ENCODE measurements at places on chromosomes 11 and 22.

GRCh38 chr11:33387996-33388395 is 130.8 kb downstream of the HIPK3 start:
- DNase-seq: no peak

DNA sequence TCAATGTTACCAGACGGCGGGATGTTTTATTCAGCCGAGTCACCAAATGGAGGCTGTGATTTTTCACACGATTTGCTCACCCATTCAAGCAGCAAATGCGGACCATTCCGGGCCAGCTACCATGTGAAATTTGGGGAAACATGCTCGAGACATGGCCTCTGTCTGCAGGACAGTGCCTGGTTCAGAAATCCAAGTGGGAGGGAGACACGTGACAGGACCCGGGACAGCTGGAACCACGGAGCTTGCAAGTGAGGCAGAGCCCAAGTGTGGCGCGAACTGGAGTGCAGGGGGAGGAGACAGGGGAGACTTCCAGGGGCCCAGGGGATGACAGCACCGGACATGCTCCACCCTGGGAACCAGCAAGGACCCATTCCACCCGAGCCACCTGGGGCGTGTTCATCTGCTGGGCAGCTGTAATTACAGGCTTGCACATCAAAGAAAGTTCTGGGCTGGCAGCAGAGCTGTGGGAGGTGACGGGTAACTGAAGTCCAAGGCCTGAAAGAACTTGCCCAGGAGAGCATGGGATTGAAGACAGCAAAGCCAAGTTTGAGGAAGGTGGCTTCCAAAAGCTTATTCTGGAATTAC is 16.5 kb downstream of the CERK start:
- DNase-seq: no peak

- DNase-seq: no peak
Measured at GRCh38 chr22:46224044-46224897, 25.8 kb downstream of the CDPF1 start.

- DNase-seq: peak; percentile 32
Measured at GRCh38 chr11:122754553-122755322, 83.6 kb upstream of the CRTAM start.

DNA sequence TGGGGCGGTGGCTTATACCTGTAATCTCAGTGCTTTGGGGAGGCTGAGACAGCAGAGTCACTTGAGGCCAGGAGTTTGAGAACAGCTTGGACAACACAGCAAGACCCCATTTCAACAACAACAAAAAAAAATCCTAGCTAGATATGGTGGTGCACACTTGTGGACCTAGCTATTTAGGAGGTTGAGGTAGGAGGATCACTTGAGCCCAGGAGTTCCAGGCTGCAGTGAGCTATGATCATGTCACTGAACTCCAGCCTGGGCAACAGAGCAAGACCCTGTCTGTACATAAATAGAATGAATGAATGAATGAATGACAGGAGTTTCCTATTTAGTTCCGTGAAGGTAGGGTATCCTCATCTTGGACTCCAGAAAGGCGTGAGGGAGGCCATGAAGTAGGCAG is 107.0 kb downstream of the OSBP2 start:
- no peak for DNase-seq

- DNase-seq: no peak
Measured at GRCh38 chr22:20234314-20234682, 33.8 kb downstream of the RTN4R start.

DNA sequence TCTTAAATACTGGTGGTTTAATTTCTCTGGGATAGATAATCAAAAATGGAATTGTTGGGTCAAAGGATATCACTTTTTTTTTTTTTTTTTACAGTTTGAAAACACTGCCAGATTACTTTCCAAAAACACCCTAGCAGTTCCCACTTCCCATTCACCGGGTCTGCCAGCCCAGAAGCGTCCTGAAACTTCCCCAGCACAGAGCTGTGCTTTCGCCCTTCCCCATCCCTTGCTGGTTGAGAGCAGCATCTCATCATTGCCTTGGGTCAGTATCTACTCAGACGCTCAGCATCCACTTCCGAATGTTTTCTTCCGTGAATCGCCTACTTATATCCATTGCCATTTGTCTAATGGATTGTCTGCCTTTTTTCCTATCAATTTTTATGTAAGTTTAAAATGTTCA is 5.5 kb downstream of the CERK start:
- no peak for DNase-seq

- DNase-seq: no peak
Measured at GRCh38 chr11:63537293-63538101, 889 bp downstream of the PLAAT4 start.

GRCh38 chr22:48316257-48317250 is 1511.1 kb downstream of the BRD1 start:
- DNase-seq: no peak

DNA sequence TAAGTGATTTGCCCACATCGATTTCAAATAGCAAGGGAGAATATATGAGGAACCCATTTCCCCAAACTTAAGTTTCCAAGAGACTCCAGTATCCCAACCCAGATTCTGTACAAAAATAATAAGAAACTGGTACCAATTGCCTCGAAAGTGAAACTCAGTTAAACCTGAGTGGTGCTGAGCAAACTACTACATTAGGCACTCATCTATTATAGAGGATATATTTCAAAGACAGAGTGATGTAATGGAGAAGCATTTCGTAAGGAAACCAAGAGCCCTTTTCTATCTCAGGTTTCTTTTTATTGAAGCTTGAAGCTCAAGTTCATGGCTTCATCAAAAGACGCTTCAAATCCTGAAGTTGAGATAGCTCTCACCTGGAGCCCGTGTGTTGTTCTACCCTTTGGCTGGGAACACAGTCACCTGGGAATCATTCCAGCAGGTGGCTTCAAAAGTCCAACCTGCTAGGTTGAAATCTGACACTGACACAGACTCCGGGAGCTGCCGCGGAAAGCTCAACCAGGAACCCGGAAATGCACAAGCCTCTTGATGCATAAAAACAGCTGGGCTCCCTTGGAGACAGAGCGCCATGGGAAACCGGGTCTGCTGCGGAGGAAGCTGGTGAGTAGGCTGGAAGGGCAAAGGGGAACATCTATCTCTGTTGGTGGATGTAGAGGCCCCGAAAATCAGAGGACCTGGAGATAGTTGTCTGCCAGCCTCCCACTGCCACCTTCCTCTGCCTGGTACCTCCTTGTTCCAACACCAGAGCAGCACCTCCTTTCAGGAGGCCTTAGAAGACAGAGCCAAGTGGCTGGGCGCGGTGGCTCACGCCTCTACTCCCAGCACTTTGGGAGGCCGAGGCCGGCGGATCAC is at the start of gene C11orf52:
Gene C11orf52 (plus strand): TSS at position 524 of the 867 bp plus-strand sequence. CDS start 60 bp downstream, at position 584.
- DNase-seq: no peak

GRCh38 chr22:26998129-26998528 is 340.7 kb downstream of the MIAT start:
- DNase-seq: no peak

DNA sequence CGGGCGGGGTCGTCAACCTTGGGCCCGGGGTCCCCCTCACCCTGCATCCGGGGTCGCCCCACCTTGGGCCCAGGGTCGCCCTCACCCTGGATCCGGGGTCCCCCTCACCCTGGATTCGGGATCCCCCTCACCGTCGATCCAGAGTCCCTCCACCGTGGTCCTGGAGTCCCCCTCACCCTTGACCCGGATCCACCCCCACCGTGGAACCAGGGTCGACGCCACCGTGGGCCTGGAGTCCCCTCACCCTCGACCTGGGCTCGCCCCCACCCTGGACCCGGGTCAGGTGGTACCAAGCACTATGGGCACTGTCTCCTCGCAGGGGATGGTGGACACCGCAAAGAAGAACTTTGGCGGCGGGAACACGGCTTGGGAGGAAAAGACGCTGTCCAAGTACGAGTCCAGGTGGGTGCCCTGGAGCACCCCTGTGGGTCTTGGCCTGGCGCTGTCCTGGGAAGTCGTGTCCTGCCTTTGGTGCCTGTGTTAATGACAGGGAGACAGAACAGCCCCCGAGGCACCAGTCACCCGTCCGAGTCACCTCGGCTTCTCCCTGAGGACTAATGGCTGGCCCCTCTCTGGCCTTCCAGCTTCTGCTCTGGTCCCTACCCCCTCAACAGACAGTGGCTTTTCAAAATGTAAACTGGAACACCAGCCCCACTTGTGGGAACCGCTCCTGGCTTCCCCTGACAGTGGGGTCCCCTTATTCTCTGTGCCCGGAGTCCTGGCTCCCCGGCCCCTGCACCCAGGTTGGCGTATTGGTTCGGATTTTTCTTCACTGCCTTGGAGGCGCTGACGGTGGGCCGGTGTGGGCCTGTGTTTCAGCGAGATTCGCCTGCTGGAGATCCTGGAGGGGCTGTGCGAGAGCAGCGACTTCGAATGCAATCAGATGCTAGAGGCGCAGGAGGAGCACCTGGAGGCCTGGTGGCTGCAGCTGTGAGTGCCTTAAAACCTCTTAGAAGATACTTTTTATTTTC is 762 bp downstream of the CRELD2 start:
- DNase-seq: no peak

DNA sequence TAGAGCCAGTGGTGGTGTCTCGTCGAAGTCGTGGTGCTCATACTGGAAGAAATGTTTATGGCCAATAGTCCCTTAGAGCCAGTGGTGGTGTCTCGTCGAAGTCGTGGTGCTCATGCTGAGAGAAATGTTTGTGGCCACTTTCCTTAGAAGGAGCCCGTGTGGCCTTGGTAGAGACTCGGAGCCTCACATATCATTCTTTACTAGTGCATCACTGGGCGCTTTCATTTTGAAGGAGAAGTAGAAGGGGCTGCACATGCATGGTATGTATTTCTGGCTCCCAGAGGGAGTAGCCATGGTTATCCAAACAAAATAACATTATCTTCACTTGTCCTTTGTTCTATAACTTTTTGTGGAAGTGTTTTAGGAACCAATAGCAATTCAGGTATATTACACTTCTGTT is 69.5 kb downstream of the JAM3 start:
- DNase-seq: no peak

GRCh38 chr11:107849790-107850189 is 8.8 kb downstream of the SLC35F2 start:
- no peak for DNase-seq

DNA sequence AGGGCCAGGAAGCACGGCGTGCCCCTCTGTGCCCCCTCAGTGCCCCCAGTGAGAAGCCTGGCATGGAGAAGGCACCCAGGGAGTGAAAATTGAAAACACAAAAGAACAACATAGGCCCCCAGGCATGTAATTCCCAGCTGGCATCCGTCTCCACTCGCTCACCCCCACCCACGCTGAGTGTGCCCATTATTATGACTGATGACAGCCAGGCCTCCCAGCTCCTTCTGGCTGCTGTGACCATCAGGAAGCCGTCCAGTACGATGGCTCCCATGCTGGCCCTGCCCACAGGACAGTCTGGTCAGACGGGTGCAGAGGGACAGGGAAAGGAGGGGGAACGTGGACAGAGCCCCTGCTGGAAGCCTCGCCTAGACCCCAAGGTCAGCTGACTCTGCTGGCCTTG is 30.1 kb downstream of the ELFN2 start:
- no peak for DNase-seq

- DNase-seq: no peak
Measured at GRCh38 chr11:96472085-96472484, 82.3 kb downstream of the JRKL start.

GRCh38 chr11:122367809-122368231 is 251.8 kb upstream of the BLID start:
- DNase-seq: no peak

DNA sequence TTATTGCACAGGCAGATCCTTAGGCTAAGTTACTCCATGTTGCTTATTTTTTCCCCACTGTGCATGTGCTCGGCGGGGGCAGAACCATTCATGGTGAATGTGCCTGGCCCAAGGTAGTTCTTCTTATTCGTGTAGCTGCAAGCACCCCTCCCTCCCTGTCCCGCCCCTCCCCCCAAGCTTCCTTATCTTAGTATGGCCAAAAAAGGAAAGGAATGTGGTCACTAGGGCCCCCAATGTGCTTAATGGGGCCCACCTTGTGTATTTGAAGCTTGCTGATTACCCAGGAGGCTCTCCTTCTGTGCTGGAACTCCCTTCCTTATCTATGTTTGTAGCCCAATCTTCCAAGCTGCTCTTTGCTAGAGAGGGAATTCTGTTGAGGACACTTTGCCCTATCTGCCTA is 1259.7 kb upstream of the RAG2 start:
- no peak for DNase-seq

- DNase-seq: no peak
Measured at GRCh38 chr11:108975026-108975425, 310.2 kb downstream of the DDX10 start.

DNA sequence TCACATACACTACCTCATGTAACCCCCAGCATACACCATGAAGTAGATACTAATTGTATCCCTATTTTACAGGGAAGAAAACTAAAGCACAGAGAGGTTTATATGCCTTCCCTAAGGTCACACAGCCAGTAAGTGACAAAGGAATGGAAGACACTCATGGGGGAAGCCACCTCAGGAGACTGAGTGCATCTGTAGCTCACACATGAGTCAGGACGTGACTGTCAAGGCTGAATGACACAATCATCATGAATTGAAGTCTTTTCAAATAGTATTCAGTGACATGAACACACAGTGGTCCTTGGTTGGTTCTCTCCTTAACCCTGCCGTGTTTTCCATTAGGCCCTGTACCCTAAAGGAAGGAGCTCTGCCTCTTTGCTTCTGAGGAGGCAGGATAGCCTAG is 463.0 kb downstream of the NTM start:
- no peak for DNase-seq

DNA sequence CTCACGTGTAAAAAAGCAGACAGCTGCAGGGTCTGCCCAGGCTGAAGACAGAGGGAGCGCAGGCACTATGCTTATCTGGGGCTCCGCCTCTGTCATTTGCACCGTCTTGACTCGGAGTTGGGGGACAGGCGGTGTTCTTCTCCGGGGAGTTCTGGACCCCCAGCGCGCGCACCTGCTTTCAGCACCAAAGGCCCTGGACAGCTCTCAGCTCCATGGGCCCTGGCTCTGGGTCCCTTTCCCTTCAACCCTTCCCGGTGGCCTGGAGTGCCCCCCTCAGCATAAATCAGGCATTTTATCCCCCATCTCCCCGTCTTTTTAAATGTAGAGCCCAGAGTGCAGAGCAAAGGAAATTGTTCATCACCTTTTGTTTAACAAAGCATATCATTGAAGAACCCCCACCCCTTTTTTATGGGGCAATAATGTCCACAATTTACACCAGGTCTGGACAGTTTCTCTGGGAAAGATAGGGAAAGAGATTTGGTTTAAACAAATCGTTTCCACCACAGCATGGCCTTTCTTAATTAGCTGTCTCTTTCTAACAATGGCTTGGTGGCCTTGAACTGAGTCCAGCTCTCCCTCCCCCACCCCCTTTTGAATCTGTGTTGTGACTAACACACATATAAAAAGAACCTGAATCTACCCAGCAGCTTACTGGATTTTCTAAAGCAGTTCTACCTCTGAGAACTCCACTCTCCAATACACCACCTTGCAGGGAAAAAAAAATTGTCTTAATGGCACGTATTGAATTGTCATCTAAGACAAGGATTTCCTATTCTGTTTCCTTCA is 1.7 kb downstream of the SEZ6L start:
- no peak for DNase-seq

GRCh38 chr22:50267591-50268390 is 2.4 kb downstream of the MAPK11 start:
- peak; percentile 59 for DNase-seq

GRCh38 chr11:57131080-57131790 is 50.5 kb upstream of the LRRC55 start:
- DNase-seq: no peak

DNA sequence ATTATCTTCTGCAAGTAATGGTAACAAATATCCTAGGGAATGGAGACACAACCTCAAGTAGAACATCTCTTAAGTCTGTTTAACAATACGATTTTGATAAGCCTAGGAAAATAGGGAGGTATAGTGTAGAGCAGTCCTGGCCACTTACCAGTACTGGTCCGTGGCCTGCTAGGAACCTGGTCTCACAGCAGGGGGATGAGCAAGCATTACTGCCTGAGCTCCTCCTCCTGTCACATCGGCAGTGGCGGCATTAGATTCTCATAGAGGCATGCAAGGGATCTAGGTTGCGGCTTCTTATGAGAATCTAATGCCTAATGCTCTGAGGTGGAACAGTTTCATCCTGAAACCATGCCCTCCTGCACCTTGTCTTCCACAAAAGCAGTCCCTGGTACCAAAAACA is 4.4 kb downstream of the OR51V1 start:
- DNase-seq: no peak

Data from activated CD4-positive, alpha-beta T cell treated with anti-CD3 and anti-CD28 coated beads, Interleukin-2, amount 50 U/mL, for 1 hour (primary cell).